ENCODE measurements at places on chromosomes 7 and 10. TPM values are rescaled to one million over a fixed set of nuclear protein-coding genes. Genes with fewer than 3 reads are reported as not detected.

IKZF1 gene
- total RNA-seq, result 348 TPM

GRM3 gene
- not detected for total RNA-seq

LAMB1 gene
- not detected for total RNA-seq

ARHGEF5 gene
- 7.4 TPM for total RNA-seq

COBL gene
- total RNA-seq, result not detected

Data from activated CD8-positive, alpha-beta memory T cell treated with anti-CD3 and anti-CD28 coated beads, Interleukin-2, amount 10 ng/mL, durations not matched to agents 7 days and 5 days (primary cell).